ENCODE measurements at places on chromosomes 4 and X.

- no peak for DNase-seq
Measured at GRCh38 chr4:89929425-89930159, 34.9 kb downstream of the MMRN1 start.

GRCh38 chr4:2301225-2301642 is 39.3 kb upstream of the MXD4 start:
- DNase-seq, result no peak

GRCh38 chr4:55397520-55398321 is 2.0 kb downstream of the TMEM165 start:
- no peak for DNase-seq

- no peak for DNase-seq
Measured at GRCh38 chrX:120726294-120726693, 96.4 kb upstream of the C1GALT1C1 start.

DNA sequence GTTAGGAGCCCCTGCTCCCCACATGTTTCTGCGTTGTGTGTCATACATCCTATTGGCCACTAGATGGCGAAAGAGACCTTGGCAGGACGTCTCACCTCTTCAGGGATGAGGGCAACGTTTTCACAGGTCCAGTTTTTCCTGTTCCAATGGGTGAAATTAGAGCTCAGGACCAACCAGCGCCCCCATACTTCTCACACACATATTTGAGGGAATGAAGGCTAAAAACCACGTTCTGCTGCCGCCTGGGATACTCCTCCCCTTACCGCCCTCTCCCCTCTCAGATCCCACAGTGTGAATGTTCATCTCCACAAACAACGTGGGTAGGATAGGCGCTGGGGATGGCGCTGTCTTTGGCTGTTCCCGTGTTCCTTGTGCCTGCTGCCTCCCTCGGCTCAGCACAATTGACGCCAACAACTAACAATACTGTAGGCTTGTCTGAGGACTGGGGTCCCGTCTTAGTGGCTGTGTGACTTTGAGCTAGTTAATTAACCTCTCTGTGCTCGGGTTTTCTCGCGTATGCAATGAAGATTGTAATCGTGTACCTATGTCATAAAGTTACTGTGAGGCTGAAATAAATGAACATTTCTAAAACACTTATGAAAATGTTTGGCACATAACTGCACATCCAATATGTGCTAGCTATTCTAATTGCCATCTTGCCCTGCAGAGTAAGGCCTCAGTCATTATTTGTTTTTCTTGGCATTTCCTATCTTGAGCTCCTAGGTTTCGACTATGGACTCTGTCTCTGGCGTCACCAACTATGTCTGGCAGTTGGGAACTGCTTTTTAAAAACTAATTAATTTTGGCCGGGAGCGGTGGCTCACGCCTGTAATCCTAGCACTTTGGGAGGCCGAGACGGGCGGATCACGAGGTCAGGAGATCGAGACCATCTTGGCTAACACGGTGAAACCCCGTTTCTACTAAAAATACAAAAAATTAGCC is 181.3 kb upstream of the STK26 start:
- DNase-seq, result no peak

DNA sequence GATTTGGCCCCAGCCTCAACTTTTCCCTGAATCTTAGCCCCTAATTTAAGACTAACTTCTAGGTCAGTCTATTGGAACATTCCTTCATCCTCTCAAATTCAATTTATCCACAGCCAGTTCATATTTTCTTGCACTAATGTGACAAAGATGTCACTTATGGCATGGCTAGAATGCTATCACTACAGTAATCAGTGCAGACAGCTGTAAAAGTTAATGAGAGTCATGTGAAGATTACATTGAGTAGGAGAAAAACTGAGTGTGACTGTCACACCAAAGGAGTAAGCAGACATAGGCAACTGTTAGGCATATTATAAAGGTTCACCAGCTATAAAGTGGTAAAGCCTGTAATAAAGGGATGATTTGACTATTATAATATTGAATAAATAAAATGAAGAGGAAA is 42.6 kb downstream of the GABRG1 start:
- no peak for DNase-seq

- DNase-seq, result no peak
Measured at GRCh38 chr4:848803-849477, 23.0 kb upstream of the CPLX1 start.

GRCh38 chr4:74479009-74479408 is 34.1 kb downstream of the AREG start:
- no peak for DNase-seq

DNA sequence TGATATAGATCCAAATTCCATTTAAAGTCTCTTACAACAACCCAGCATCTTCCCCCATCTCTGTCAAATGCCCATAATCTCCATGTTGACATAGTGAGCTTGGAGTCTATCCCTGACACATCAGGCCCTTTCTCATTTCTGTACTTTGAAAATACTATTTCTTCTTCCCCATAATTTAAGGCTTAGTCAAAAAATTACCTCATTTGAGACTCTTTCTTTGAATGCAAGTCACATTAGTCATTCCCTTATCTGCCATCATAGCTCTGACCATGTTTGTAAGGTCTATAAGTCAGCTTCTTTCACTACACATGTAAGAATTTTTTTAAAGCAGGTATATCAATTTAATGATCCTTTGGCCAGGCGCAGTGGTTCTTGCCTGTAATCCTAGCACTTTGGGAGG is 99.9 kb downstream of the DDX60 start:
- no peak for DNase-seq

GRCh38 chrX:13029887-13030771 is 14.3 kb downstream of the FAM9C start:
- no peak for DNase-seq

DNA sequence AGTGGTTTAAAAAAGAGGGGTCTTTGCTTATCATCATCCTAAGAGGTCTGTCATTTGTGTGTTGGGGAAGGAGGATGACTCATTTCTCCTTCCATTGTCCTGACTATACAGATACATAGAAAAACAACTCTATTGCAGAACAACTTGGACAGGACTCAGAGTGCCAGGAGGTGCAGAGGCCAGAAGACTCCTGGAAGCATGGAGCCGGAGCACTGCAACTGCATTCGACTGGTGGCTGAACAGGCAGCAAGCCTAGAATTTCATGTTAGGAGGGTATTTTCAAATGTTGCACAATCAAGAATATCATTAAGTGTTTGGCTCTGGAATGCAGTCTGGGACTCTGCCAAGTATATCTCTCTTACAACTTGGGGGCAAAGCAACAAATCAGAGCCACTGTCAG is 35.0 kb upstream of the MAML3 start:
- DNase-seq, result no peak

DNA sequence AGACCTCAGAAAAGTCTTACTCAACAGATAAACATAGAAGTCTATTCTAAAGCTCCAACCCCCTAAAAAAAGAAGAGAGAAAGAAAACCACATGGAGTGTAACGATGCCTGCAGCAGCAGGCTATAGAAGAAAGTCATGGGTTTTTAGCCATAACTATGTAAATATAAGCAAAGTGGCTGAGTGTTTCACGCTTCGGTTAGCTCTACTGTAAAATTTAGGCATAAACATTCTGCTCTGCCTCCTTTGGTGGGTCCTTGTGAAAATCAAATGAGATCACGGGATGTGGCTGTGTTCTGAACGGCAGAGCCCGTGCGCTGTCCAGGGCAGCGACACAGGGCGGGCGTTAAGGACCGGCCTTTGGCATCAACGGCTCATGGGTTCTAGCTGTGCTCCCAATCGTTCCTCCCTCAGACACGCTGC is 78.4 kb downstream of the IRF2 start:
- no peak for DNase-seq

DNA sequence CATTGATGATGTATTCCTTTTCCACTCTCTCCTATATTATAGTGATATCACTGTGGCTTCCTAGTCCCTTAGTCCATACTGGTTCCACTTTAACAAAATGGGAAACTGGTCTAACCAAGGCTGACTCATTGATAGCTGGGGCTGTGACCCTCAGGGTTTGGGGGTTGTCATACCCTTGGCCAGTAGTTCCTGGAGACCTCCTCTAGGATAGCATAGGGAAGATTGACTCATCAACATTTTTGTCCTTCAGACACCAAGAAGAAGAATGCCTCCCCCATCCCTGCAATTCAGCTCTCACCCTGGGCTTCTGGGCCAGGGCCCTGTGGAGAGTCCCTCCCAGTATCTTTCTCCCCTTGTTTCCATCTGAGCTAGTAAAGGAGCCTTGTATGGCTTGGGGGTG is 68.8 kb upstream of the PRPS1 start:
- DNase-seq, result no peak

GRCh38 chr4:5800496-5800895 is 89.5 kb downstream of the EVC start:
- DNase-seq, result no peak

GRCh38 chrX:137916090-137916746 is 350.3 kb downstream of the ZIC3 start:
- no peak for DNase-seq

DNA sequence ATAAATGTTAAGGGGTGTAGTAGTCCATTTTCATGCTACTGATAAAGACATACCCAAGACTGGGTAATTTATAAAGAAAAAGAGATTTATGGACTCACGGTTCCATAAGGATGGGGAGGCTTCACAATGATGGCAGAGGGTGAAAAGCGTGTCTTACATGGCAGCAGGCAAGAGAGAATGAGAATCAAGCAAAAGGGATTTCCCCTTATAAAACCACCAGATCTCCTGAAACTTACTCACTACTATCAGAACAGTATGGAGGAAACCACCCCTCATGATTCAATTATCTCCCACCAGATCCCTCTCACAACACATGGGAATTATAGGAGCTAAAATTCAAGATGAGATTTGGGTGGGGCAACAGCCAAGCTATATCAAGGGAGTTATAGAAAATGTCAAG is 329.2 kb downstream of the DTHD1 start:
- DNase-seq, result no peak

DNA sequence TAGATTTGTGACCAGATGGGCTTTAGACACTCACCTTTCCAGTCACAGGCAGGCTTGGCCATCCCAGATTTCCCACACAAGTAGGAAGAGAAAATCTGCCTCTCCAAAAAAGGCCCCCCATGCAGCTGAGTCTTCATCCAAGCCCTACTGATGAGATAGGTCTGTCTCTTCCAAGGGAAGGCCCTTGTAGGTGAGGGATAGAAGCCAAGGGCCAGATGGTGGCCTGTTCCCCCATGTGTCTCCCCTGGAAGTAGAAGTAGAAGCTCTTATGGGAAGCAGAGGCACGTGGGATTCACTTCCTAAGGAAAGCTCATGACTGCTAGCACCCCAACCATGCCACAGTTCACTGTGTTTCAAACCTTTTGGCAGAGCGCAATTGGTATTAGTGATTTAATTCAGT is 81.5 kb downstream of the REPS2 start:
- DNase-seq, result no peak

GRCh38 chr4:92047209-92047875 is 256.4 kb upstream of the GRID2 start:
- DNase-seq, result no peak

- DNase-seq, result no peak
Measured at GRCh38 chrX:140918398-140919038, 83.9 kb upstream of the SPANXB1 start.

DNA sequence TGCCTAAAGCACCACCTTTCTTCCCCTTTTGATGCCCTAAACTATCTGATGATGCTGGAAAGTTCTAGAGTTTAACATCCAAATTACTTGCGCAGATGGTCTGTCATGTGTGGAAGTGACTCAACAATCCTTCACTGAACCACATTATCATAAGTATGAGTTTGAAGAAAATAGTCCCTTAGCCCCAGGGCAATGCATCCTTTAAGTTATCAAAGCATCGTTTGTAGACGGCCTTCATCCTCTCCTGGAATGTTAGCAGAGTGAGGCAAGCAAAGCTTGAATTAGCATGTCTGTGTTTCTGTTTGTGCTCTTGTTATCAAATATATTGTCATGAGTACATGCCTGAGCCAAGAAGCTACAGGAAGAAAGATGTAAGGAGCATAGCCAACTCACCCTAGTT is 570.9 kb downstream of the MID1IP1 start:
- DNase-seq, result no peak

DNA sequence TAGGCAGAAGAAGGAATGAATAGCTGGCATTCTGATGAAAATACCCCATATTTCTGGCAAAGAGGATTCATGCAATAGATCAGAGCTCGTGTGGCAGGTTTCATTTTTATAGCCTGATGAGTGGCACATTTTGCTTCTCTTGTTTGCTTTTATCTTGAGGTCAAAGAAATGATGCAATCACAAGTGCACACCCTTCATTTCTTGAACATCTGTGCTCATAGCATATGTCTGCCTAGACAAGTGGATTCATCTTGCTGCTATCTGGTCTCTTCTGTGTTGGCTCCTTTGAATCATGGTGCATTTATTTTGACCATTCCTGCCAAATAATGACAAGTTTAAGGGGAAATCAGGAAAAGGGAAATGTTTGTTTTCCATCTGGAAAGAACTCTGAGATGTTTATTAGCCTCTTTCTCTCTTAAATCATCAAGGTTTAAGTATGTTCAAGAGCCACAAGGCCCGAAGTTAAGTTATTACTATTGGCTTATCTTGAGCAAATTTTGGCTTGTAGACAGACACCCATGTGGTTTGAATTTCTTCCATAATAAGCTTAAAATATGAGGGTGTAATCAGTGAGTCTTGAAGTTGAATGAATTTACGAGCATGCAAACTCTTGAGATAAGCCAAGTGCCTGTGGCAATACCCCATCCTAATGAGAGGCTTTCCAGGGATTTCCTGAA is 59.3 kb upstream of the HS3ST1 start:
- DNase-seq, result no peak

GRCh38 chrX:2689773-2690666 is 1.1 kb upstream of the CD99 start:
- no peak for DNase-seq

GRCh38 chrX:35711281-35711680 is 86.9 kb upstream of the MAGEB16 start:
- no peak for DNase-seq

DNA sequence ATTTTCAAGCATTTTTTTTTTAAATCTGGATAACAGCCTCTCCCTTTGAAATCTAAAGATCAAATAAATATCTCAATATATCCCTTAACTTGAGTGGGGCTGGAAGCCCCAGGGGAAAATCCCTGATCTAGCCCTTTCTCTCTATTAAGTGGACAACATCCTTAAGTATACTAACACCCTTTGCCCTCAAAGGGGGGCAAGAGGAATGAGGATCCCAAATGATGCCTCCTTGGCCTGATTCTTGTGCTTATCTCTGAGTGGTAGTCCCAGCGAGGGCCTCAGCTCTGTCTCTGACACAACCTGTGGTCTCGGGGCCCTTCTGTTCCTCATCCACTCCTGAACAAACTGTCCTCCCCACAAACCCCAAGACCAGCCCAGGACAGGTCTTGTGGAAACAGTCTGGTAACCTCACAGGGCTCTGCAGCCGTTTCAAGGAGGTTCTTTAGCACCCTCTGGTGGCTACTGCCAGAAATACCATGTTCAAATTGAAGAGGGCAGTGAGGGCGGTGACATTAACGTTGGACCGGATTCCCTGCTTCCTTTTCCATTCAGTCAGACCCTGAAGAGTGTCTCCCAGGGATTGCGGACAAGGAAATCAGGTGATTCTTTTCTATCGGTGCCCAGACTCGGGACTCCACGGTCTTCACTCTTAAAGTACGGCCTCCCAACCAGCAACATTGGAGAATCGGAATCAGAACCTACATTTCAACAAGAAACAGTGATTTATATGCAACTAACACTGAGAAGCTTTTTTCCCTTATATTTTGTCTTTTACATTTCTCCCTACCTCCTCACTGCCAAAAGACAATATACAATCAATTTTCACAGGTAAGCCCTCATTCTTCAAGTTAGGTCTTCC is 13.0 kb downstream of the CXCL13 start:
- peak; percentile 27 for DNase-seq

- no peak for DNase-seq
Measured at GRCh38 chr4:136112116-136112515, 1420.2 kb downstream of the PCDH18 start.

GRCh38 chr4:134174271-134174670 is 27.3 kb downstream of the PABPC4L start:
- no peak for DNase-seq

- no peak for DNase-seq
Measured at GRCh38 chrX:54945224-54945623, 24.6 kb downstream of the TRO start.

Measured in stimulated activated CD8-positive, alpha-beta memory T cell treated with anti-CD3 and anti-CD28 coated beads, Interleukin-2, amount 100 ng/mL, for 1 hour (primary cell).